GM12864 (cell line): ENCODE measurements at places on chromosomes 1 and 21.

GRCh38 chr1:152169366-152170025 lies 10.5 kb upstream of the RPTN start:
- DNase-seq: no peak

GRCh38 chr1:191155178-191155577 lies 677.5 kb upstream of the BRINP3 start:
- DNase-seq: no peak

GRCh38 chr1:232211149-232211548 lies 418.8 kb downstream of the SIPA1L2 start:
- DNase-seq: no peak

GRCh38 chr1:235898126-235898525 lies 31.4 kb upstream of the LYST start:
- no peak for DNase-seq

DNA sequence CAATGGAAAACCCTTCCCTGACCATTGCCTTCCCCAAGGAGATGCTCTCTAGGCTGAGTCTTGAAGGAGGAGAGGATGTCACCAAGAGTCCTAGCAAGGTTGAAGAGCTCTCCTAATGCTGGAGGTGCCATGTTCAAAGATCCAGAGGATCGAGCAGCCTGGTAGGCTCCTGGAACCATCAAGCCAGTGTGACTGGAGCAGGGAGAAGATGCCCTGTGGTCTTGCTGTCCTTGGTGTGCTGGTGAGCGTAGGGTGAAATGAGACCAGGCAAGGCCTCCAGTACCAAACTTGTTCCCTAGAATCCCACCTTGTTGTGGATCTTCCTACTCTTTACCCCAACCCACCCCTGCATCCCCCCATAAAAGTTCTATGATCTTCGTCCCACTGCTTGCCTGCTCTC lies 46.6 kb upstream of the GALNT2 start:
- DNase-seq: no peak

- no peak for DNase-seq
These were observed 11.8 kb downstream of the RTCA start for GRCh38 chr1:100277866-100278265.

DNA sequence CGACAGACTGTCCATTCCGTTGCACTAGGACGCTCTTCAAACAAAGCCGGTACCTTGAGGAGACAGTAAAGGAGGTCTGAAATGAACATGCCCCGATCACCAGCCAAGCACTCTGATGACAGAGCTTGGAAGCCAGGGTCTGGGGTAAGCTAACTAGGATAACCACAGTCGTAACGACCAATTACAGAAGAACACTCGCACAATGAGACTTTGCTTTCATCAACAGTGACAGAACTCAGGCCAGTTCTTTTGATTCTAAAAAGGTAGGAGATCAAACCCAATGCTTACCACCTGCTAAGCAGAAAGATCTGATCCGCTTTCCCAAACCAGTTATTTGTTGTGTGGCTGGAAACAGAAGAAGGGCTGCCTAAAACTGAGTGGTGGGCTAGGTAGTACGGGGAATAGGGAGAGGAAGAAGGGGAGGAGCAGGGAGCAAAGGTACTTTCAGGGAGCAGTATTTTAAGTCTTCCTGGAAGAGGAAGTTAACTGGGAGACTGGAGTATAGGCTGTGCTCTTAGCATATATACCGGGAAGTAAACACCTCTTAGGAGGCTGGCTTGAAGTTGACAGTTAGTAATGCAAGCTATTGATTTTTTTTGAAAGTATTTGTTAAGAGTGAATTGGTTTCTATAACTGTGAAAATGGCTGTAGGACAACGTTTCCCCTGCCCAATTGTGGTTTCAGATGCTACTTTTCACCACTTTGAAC lies 38.4 kb downstream of the UCK2 start:
- DNase-seq: no peak

DNA sequence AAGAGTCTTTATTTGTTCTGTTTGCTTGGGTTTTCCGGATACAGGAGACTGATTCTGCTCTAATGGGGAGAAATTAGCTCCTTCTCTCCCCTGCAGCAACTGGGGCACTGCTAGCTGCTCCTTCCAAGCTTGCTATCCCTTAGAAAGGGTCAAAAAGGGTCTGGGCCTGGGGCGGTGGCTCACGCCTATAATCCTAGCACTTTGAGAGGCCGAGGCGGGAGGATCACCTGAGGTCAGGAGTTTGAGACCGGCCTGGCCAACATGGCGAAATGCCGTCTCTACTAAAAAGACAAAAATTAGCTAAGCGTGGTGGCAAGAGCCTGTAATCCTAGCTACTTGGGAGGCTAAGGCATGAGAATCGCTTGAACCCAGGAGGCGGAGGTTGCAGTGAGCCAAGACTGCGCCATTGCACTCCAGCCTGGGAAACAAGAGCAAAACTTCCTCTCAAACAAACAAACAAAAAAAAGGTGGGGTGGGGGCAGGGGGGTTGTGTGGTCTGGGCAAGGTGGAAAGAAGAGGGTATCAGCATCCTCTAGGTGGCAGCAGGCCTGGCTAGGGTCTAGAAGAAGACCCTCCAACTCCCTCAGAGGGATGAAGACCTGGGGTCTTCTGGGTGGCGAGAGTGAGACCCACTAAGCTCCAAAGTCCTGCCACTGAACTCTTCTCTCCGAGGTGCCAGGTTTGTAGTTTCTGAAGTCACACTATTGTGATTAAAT lies 15.4 kb upstream of the TBX15 start:
- no peak for DNase-seq

GRCh38 chr1:36269408-36269838 lies 36.7 kb upstream of the SH3D21 start:
- no peak for DNase-seq

DNA sequence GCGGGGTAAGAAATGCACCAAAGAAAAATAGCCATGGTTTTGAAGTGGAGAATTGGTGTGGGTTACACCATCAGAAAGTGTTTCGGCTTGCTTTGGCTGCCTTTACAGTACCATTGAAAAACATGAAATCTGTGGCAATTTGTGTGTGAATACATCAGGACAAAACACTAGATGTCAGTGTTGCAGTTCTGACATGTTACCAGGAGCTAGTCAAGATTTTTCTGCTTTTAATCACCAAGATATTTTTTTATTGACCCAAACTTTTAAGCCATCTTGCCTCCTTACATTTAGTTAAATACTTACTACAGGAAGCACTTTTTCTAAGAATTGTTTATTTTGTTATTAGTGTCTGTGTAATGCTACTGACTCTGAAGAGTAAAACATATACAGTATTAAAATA lies 14.3 kb downstream of the RRP15 start:
- no peak for DNase-seq

DNA sequence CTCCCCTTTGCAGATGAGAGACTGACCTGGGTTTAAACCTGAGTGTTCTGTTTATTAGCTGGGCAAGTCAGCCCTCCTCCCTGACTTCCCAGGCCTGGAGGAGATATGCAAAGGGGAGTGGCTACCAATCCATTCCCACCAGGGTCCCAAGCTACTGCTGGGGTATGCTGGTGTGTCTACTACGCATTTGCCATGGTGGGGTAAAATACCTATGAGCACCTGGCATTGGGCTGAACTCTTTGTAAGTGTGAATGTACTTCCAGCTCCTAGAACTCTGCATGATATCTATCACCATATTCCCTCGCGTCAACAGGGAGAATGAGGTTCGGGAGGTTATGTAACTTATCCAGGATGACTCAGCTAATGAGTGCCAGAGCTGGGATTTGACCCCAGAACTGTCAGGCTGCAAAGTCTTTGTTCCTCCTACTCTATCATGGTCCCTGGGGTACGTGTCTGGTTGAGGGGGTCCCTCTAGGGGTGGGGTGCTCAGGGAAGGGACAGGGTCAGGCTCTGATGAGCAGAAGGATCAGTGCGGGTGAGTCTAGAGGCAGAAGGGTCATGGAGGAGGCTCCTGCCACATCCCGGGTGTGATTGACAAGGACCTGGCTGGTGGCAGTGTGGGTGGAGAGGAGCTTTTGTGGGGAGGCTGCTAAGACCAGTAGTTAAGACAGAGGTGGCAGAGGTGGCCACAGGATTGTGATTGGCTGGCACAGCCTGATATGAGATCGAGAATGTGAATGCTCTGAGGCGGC lies 16.7 kb downstream of the AMPD2 start:
- DNase-seq: no peak

GRCh38 chr21:41846536-41846935 lies 32.6 kb downstream of the PRDM15 start:
- DNase-seq: no peak

DNA sequence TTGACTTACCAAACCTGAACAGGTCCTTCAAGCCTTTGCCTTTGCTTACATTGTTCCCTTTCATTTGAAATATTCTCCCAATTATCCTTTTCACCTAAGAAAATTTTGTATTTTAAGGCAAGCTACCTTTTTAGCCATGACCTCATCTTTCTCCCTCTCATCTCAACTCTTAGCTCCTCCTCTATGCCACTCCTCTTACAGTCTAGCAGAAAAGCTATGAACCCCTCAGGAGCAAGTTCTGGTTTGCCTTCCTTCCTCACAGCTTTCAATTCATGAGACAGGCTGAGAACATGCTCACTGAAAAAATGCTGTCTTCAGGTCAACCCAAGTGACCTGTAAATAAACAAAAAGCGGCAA lies 8.3 kb upstream of the MUTYH start:
- no peak for DNase-seq

DNA sequence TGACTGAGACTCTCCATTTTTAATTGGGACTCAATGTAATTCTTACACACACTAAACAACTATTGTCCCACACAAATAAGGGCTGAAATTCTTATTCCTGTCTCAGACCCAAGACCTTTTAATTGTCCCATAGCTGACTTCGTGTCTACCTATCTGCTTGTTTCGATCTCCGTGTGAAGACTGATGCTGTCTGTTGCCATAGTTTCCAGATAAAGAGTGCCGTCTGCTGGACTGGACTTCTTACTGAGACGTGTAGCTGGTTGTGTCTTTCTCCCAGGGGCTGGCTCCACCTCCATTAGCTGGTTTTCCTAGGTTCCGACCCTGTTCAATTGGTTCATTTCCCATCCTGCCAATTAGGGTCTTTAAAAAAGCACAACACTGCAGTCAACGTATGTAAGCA lies 235.3 kb upstream of the PLXNA2 start:
- no peak for DNase-seq

GRCh38 chr1:37481289-37482003 lies 7.1 kb downstream of the ZC3H12A start:
- DNase-seq: no peak

DNA sequence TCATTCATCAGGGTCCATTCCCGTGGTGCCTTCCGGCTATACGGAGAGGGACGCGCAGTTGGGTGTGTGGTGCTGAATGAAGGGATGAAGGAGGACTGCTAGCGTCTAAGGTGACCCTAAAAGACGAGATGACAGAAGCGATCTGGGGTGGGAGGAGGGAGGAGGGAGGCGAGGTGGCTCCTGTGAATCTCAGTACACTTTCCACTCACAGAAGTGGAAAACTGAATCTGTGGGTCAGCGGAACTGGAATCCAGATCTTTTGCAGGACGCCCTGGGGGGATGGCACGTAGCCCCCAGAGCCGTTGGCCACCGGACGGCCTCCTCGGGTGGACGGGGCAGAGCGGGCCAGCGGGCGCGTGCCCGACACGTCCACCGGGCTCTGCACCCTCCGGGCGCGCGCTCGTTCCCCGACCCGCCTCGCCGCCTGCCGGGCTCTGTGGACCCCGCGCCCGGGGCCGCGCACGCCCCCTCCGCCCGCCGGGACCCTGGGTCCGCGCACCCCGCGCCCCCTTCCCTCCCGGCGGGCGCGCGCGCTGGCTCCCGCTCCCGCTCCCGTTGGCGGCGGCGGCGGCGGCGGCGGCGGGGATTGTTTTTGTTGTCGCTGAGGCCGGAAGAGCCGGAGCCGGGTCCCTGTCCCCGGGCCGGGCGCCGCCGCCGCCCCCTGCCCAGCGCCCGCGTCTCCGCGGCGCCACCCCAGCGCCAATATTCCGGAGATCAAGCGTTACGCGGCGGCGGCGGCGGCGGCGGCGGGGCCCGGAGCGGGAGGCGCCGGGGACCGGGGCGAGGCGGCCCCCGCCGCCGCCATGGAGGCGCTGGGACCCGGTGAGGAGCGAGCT lies at the start of gene AGO4:
AGO4 (plus strand) TSS at position 403 of the 836 bp plus-strand sequence; CDS start at position 804, 401 bp downstream.
- no peak for DNase-seq

GRCh38 chr1:61253059-61253735 lies 170.8 kb downstream of the NFIA start:
- peak; percentile 26 for DNase-seq

DNA sequence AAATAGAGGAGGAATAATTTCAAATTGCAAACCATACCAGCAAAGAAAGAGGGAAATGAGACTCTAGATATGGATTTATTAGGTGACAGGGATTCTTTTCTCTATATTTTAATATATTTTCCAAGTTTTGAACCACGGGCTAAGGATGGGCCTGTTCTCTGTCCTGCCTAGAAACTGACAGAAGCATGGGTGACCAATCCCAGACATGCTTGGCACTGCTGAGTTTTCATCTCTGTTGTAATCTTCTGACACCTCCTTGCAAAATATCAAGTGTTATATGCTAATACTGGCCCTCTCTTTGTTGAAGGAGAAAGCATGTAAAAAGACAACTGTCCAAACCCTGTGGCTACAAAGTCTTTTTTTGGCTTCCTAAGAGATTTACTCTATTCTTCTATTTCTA lies 774 bp upstream of the ANGPTL7 start:
- no peak for DNase-seq

DNA sequence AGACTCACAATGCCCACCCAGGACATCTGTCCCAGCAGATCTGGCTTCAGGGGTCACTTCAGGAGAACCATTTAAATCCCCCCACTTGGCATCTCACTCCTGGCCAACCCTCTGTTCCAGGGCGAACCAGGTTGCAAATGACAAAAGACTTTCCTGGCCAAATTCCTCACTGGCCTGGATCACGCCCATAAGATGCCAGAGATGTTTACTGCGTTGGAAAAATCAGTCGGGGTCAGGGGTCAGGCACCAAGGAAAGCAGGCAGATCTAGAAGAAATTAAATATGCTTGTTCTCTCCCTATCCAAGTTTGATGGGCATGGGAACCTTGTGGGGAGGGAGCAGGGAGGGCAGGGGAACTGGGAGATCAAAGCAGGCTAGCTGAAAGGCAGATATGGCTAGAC lies 14.6 kb upstream of the AGTRAP start:
- no peak for DNase-seq
